Activated effector memory CD4-positive, alpha-beta T cell treated with Interleukin-2 at 50 U/mL for 16 hours (primary cell): ENCODE measurements at places on chromosomes 5 and 9.

- DNase-seq = no peak
Observed at GRCh38 chr9:30815585-30815984, 1568.9 kb upstream of the ACO1 start.

DNA sequence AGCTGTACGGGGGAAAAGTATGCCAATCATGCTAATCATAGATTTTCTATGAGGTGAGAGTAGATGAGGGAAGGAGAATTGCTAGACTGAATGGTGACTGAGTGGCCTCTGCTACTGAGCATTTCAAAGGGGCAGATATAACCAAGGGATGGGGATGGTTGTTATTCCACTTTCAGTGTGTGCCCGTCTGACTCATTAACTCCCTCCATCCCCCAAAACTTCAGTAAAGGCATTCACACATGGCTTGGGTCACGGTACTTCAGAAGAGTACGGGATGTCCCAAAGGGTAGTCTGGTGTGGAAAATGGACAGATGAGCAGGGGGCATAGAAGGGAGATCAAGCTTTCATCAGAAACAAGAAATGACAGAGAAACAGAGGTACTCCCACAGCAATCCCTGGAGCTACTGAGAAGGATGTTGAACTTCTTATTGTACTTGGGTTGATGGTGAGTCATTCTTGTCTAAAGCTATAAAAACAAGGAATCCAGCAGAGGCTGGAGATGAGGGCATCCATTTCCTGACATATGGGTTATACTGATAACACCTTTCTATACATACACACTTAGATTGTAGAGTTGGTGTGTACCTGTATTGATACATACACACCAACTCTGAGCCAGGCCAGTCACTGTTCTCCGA, 8.9 kb upstream of the TLE4 start:
- DNase-seq = no peak

- no peak for DNase-seq
Observed at GRCh38 chr5:113255579-113256386, 179.0 kb downstream of the TSSK1B start.

- DNase-seq = no peak
Observed at GRCh38 chr5:94857111-94857510, 238.6 kb downstream of the SLF1 start.

DNA sequence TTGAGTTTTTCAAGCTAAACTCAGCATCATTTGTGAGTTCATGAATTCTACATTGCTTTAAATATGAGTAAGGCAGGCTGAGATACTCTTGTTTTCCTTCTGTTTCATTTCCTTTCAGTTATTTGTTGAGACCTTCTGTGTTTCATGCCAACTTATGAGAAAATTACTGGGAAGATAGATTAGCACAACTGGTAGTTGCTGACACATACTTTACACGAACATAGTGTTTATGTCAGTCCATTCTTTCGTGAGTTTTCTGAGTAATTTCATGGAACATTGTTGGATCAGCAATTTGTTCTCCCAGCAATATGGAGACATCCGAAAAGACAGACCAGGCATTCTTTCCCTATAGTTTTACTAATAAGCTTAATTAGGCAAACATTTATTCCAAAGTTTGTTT, 102.0 kb upstream of the SMC5 start:
- no peak for DNase-seq

GRCh38 chr5:122300374-122300773, 11.7 kb upstream of the SNCAIP start:
- DNase-seq = no peak

- DNase-seq = no peak
Observed at GRCh38 chr5:8756498-8757084, 789.3 kb downstream of the SEMA5A start.

- DNase-seq = no peak
Observed at GRCh38 chr5:77560677-77561263, 68.7 kb upstream of the WDR41 start.

- no peak for DNase-seq
Observed at GRCh38 chr9:137438591-137439157, 2.5 kb downstream of the ENTPD8 start.

DNA sequence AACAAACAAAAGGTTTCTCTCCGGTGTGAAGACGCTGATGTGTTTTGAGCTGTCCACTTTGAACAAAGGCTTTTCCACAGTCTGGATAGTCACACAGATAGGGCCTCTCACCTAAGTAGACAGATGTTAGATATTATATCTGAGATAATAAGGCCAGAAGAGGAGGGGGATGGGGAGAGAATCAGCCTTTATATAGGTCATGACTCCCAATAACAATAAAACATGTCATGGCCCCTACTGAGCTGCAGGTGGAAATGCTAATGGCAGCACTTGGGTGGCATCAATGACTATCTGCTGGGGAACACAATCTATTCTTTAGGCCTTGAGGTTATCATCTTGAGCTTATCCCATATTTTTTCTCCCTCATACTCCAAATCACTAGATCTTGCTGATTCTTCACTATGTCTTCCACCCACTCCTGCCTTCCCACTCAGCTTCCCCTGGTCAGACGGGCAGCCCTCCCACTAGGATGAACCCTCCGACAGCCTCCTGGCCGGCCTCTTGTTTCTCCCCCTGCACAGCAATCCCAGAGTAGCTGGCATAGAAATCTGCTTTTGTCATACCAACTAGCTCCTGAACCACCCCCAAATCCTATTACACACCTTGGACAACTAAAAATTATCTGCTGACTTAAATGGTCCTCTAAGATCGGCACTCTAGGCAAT, 11.5 kb upstream of the SLC35D2 start:
- DNase-seq = no peak

DNA sequence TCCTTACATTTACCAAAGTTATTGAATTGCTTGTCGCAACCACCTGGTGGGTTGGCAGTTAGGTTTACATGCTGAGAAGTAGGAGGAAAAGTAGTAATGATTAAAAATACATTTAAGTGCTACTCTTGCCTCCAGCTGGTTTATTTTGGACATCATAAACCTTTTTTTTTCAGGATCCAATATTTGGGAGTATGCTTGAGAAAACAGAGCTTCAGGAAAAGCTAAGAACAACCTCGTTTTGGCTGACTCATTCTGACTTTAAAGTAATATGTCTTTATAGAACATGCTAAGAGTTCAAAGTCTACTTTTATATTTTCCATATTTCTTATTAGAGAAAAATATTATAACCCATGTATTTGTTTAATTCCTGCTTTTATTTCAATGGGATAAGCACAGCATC, 41.7 kb upstream of the BNC2 start:
- DNase-seq = no peak

DNA sequence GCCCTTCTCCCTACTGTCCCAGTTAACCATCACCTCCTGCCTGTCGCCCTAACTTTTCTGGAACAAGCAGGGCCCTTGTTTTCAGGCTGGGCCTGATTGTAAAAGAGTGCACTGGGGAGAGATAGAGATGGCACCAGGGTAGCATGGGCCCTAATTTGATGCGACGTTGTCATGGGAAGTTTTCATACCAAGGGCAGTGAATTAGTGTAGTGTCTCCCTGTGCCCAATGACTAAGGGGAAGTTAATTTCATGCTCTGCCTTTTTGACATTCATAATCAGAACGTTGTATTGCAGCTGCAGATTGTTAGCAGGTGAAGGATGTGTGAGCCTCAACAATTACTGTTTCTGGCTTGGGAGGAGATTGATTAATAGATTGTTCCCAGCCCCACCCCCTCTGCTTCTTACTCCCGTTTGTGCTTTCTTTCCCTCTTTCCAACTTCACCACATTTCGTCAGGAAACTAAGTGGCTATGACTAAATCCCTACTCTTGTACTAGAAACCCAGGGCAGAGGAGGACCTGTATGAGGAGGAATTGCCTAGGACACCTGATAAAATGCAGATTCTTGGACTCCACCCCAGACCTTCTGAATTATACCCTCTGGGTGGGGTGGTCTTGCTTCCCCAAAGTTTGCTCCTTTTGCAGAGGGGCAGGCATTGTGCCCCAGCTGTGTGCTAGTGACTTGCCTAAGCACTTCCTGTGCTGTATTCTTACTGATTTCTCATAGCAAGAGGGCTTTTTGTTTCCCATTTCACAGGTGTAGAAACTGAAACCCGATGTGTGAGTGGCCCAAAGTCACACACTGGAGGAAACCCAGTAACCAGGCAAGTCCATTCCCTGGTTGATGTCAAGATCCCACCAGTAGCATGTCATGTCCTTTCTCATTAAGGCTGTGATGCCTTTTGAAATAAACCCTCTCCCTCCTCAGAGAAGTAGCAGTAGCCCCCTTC, 56.3 kb downstream of the DAB2IP start:
- no peak for DNase-seq

- no peak for DNase-seq
Observed at GRCh38 chr9:97504381-97505216, 3.1 kb downstream of the TMOD1 start.

DNA sequence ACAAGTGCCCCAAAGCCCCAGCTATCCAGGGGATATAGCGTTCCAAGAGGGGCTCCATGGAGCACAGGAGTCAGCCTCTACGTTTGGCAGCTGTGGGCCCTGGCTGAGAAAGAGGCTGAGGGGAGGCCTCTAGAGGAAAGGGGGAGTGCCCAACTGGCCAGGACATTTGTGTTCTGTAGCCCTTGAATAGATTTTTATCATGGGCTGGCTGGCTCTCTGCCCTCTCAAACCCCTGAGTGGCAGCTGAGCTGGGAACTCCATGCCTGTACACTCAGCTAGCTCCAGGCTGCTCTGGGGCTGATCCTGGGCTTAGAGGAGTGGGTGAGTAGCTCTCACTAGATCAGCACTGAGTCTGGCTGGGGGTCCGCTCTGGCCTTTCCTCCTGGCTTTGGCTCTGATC, 285.0 kb downstream of the ZSWIM6 start:
- DNase-seq = no peak

DNA sequence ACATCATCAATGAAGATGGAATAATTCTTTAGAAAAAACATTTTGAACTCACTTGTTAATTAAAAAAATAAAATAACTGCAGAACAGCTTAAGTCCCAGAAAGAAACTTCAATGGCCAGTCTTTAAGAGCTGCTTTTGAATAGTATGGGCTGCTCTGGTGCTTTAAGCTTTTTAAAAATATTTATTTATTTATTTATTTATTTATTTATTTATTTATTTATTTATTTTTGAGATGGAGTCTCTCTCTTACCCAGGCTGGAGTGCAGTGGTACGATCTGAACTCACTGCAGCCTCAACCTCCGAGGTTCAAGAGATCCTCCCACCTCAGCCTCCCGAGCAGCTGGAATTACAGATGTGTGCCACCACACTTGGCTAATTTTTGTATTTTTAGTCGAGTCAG, 516.3 kb upstream of the DAP start:
- no peak for DNase-seq

DNA sequence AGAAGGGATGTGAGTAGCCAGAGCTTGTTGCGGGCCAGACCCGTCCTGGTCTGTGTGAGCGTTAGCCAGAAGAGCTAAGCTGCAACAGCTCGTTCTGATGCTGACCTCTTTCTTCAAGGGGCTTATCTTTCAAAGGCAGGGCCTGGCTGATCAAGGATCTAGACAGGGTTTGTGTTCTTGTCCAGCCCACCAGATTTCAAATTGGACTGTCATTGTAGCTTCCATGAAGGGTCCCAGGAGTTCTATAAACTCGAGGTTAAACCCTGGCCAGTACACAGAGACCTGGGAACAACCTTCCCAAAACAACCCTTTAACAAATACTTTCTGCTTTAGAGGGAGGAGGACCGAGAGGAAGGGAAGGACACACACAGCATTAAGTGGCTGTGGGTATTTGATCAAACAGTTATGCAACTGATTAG, 153.0 kb upstream of the TUT7 start:
- DNase-seq = no peak

DNA sequence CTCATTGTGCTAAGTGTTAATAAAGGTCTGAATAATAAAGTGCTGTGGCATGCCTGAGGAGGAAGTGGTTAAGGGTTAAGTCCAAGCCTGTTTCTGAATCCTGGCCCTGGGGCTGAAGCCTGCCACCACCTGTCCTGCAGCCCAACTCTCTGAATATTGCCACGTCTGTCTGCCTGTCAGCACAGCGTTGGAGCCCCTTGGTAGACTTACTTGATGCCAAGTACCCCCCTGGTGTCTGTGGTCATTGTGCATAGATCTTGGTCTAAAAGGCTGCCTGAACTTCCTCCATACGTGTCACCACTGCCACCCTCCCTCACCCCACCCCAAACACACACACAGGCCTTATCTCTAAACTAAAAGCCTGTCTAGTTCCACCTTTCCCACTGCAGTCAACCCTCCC, 35.4 kb upstream of the SLC2A8 start:
- DNase-seq = no peak

DNA sequence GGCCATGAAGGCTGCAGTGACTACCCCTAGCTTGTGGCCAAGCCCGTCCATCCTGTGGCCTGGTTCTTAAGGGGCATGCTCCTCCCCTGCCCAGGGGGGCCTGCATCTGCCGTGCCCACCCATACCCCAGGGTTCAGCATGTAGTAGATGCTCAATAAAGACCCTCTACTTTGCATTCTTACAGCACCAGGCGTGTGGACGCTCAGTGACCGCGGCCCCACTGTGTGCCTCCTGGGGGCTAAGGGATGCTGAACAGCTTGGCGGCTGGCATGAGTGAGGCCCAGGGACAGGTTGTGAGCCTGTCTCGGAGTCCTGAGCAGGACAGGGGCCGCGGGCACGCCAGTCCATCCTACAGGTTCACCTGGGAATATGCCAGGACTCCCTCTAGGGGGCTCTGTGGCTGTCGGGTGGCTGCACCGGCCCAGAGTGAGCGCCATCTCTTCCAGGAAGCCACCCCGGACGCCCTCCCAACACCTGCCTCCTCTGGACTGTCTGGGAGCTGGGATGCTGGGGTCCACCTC, 9.1 kb downstream of the NOTCH1 start:
- DNase-seq = no peak

GRCh38 chr5:114977979-114978573, 191.6 kb downstream of the TRIM36 start:
- no peak for DNase-seq

DNA sequence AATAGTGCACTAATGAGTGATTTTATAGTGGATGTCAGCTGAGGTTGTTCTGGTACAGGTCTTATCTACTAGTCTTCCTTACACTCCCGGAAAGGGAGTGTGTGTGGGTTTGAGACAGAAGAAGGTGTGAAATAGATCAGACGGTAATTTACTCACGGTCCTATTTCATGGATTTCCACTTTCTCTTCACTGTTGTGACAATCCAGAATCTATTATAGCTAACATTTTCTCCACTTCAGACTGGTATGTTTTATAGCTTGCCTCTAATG, 7.0 kb upstream of the C9 start:
- no peak for DNase-seq

DNA sequence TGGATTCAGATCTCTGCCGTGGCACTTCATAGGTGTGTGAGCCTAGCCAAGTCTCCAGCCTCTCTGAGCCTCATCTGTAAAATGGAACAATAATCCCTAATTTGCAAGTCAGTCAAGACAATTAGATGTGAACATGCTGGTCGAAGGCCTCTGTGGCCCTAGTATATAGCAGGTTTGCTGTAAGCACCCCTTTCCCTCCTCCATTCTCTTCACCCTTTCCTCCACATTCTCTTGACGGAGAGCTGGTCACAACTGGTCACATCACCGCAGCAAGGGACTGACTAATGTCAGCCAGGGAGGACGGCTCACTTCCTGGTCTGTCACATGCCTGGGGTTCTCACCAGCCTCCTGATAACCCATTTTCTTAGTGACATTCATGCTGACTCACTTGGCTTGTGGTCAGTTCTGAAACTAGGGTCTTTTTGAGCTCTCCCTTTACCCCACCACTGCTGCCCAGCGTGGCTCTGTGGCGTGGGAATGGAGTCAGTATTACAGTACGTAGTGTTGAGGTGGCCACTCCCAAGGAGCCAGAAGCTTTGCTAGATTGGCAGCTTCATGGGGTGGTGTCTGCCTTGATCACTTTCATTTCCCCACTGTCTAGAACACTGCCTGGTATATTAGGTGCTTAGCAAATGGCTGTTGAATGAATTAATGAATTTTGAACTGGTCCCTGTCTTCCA, 47.8 kb downstream of the ERGIC1 start:
- DNase-seq = no peak

GRCh38 chr9:24041160-24041690, 215.2 kb upstream of the ELAVL2 start:
- no peak for DNase-seq
